ENCODE measurements at places on chromosomes 7 and 10.
A peak's percentile ranks its signal among the peaks of the same experiment; 100 is the strongest.

DNA sequence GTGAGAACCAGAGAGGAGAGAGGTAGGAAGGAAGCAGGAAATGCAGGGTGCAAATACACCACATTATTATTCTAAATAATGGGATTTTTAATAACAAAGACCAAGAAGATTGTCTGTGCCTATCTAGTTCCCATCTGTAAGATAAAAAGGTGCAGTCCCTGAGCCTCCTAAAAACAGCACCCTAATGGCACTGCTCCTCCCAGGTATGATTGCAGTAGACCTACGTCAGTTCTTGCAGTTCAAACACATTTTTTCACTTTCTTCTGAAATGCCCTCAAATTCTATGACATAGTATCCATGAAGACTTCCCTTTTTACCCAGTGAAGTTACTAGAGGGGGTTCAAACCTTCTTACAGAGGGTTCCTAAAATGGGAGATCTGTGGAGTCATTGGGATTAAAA, 70.6 kb downstream of the FIGNL1 start:
- no peak for DNase-seq

DNA sequence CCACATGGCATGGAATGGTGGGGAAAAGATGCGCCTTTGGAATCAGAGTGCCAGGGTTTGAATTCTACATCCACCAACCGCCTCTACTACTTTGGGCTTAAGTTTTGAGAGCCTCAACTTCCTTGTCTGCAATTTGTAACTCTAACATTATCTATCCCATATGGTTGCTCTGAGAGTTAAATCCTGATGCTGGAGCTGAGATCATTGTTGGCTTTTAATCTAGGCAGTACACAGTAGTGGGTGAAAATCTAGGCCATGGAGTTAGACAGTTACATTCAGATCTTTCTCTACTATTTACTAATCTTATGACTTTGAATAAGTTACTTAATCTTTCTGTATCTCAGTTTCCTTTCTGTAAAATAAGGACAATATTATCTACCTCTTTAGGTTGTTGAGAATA, 149.7 kb upstream of the AOAH start:
- no peak for DNase-seq

- no peak for DNase-seq
These were observed 21.5 kb upstream of the SGMS1 start for GRCh38 chr10:50645236-50645635.

- DNase-seq: no peak
These were observed 47.8 kb upstream of the RET start for GRCh38 chr10:43029043-43029442.

- peak; percentile 42 for DNase-seq
These were observed 1.4 kb downstream of the LANCL2 start for GRCh38 chr7:55366461-55367070.

GRCh38 chr7:20194343-20194995, 22.7 kb downstream of the MACC1 start:
- DNase-seq: no peak

GRCh38 chr7:30183749-30184369, 49.1 kb downstream of the MTURN start:
- DNase-seq: no peak

DNA sequence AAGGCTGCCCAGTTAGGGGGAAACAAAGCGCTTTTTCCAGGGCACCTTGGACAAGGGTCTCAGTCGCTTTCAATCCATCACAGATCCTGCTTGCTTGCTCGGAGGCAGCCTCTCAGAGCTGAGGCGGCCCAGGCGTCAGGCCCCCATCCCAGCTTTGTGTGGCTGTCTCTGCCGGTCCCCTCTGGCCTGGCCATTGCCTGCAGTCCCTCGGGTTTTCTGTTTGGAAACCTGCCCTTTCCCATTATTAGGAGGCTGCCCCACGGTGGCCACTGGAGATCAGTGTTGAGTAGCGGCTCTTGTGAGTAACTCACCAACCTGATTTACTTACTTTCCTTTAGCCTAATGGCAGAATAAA, 216.1 kb downstream of the GLRX3 start:
- no peak for DNase-seq

DNA sequence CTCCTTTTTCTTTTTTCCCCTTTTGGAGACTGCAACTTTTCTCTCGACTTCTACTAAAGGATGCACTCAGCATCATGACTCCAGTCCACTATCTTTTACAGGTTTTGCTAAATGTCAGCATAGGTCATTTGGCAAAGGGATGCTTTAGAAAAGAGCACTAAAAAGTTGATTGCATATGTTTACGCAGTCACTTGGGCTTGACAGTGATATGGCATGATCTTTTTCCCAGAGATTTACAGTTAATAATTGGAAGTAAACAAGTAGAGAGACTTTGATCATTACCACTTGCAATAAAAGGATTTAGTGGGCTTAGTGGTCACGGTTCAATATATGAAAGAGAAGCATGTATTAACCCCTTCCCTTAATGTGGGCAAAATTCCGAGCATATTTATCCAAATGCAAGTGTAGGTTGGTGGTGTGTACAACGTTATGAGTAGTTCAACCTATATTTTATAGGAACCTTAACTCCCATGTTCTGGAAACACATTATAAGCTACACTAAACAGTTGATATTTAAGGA, 1.8 kb downstream of the BMI1 start:
- no peak for DNase-seq

DNA sequence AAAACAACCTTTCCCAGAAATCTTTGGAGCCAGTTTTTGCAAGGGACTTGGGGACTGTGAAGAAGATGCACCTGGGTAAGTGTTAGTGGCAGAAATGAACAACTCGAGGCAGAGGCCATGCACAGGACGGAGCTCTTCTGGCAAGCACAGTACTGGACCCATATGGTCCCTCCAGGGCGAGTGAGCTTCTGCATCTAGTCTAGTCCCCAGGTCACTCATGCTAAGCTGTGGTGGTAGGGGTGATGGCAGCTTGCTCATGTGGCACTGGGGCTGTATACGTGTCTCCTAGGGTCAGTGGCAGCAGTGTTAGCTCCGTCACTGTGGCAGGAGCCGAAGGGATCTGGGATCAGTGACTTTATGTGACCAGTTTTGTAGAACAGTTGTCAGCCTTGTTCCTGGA, 9.3 kb upstream of the LRRC61 start:
- no peak for DNase-seq

DNA sequence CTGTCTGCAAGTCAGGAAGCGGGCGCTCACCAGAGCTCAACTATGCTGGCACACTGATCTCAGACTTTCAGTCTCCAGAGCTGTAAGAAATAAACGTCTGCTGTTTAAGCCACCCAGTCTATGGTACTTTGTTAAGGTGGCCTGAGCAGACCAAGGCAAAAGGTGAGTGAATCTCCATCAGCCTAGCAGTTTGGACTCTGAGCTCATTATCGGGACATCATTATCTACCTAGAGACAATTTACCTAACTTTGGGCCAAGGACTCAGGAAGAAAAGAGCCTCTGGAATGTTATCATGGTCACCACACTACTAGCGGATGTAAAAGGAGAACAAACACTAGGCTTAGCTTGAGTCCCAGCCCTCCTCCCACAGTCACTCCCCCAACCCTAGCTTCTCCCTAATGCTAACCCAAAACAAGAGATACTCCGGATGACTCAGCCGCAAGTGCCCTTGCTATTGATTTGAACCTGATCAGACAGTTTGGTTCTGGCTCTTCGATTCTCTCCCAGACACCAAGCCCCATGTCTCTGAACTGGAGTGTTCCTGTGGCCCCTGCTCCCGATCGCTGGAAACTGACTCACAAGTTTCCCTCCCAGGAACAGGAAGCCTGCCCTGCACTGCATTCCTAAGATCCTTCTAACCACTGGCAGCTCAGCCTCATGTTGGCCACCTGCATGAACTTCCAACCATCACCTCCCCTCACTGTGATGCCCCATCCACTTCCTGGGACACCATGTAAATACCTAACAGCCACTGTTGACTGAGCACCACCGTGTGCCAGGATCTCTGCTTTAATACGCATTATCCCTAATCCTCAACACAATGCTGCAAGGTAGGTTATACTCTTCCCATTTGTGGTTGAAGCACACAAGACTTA, 34.5 kb downstream of the CREB3L2 start:
- no peak for DNase-seq

DNA sequence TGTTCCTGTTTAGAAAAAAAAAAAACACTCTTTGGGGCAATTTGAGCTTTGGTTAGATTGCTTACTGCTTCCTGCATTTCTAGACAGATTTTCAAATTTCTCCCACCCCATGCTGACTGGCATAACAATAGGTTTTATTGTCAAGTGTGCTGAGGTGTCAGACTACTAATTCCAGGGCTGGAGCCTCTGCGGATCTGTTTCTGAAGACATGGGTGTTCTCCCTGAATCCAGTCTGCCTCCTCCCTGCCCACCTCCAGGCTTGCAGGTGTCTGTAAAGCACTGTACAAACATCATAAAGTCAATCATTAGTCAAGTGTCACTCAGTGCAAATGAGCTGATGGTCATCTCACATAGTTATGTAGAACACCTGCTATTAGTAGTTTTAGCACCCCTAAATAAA, 292.4 kb downstream of the GATA3 start:
- DNase-seq: no peak

GRCh38 chr7:96061844-96062243, 260.1 kb downstream of the SLC25A13 start:
- no peak for DNase-seq

DNA sequence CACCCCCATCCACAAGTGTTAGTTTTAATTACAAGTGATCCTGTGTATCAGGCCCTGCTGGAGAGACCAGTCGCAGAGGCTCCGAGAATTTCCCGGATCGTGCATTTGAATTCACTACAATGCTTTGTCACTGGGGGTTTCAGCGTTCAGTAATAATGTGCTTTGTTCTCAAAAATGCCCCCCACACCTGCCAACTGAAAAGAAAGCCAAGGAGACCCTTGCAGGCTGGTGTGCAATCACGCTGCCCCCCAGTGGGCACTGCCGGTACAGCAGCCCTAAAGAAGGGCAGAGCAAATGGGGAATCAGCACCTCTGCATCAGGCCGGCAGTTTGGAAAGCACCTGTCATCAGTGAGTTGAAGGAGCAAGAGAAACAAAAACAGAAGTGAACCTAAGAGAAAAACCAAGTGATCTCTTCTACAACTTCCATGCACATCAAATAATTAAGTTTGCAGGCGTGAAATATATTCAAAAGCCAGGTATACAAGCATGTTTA, 177.6 kb downstream of the PARD3 start:
- peak; percentile 33 for DNase-seq

- DNase-seq: no peak
These were observed 80.2 kb downstream of the CHCHD3 start for GRCh38 chr7:133001727-133002126.
